Inflammatory macrophage treated with lipopolysaccharide for 4 hours (primary cell): ENCODE measurements at places on chromosomes 12 and 14.

DNA sequence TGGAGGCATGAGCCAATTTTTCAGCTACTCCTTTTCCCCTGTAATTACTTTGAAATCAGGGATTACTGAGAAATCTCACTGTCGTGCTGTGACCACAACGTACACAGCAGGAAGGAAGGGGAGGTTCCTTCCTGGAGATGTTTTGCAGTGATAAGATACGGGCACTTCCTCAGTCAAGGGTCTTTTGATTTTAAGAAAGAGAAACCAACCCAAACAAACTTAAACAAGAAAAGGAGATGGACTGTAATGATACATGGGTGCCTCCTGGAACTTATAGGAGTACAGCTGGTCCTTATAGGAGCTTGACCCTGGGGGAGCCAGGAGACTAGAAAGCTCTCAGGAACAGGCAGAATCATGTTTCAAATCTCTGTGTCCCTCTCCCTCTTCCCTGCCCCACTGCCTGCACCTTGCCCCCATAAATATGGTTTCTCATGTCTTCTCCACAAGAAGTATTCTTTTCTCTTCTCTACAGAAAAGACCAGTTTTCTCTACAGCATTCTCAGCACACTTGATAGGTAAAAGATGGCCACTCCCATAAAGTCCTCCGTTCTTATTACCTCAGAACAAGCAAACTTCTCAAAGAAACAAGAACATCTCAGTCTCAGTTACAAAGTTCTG is 281.1 kb upstream of the AMIGO2 start:
- peak; percentile 48 for DNase-seq

DNA sequence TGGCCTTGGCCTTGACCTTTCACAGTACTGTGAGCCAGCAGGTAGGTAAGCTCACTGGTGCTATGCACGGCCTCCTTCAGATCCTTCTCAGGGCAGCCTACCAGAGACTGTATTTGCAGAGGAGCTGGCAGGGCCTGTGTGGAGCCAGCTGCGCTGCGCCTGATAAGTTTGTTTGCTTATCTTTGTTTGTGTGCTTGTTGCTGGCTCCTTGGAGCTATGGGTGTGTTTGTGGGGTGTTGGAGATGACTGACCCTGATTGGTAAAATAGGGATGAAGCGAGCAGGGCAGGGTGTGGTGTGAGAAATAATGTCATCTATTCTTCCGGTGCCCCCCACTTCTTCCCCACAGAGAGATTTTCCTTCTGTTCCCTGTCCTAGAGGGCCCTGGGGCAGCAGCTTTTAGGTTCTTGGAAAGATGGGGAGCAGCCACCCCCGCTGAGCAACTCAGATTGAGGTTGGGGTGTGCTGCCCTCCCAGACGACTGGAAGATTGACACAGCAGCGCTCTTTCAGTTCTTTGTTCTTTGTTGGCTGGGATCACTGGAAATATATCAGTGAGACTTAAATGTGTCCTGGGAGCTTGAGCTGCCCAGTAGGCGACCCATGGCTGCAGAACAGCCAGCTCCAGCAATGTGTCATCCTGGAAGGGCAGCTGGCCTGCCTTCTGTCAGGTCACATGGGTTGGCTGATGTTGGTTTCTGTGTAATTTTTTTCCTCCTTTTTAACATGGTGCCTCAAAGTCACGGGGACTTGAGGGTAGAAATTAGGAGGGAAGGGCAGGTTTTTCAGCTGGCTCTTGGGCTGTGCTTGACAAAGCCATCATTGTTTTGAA is 19.6 kb downstream of the MLXIP start:
- DNase-seq = peak; percentile 71

DNA sequence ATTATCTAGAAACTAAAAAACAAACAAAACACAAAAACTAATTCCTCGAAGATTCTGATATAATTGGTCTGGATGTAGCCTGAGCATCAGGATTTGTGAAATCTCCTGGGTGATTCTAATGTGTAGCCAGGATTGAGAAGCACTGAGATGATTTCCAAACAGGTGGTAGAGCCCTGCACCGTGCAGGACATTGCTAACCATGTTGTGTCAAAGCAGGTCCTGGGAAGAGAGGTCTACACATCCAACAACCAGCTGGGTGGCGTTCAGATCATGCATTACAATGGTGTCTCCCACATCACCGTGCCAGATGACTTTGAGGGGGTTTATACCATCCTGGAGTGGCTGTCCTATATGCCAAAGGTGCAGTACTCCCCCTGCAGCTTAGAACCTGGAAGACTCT is 56.3 kb downstream of the FOXN4 start:
- no peak for DNase-seq

- no peak for DNase-seq
These were observed 105.8 kb downstream of the MNAT1 start for GRCh38 chr14:60840313-60840712.

GRCh38 chr14:47596860-47597259 is 78.5 kb downstream of the MDGA2 start:
- no peak for DNase-seq

DNA sequence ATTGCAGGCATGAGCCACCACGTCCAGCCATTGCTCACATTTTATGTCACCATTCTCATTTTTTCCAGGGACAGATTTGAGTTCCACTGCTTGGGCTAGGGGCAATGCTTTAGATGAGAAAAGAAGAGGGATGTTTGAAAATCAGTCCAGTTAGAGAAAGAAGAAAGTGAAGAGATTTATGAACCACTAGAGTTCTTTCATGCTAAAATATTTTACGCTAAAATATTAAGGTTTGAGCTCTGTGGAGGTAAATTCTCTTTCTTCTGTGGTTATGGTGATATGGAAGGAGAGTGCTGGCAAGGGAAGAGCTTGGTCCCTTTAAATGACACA is 21.5 kb downstream of the CFL2 start:
- no peak for DNase-seq

DNA sequence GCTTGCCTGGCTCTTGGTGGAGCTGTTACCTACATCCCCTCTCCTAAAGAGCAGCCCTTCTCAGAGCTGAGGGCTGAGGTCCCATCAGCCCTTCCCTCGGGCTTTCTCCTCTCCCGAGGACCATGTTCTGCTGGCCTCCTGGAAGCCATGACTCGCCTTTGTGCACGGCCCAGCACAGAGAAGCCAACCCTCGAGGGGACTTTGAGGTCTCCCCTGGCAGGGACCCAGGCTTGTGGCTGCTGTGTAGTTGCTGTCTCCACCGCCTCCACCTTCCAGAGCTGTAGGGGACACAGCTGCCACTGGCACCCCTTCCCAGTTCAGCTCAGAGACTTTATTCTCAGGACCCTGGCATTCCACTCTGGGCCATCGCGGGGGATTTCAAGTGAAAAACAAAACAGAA is 22.9 kb upstream of the CCND2 start:
- DNase-seq = no peak

DNA sequence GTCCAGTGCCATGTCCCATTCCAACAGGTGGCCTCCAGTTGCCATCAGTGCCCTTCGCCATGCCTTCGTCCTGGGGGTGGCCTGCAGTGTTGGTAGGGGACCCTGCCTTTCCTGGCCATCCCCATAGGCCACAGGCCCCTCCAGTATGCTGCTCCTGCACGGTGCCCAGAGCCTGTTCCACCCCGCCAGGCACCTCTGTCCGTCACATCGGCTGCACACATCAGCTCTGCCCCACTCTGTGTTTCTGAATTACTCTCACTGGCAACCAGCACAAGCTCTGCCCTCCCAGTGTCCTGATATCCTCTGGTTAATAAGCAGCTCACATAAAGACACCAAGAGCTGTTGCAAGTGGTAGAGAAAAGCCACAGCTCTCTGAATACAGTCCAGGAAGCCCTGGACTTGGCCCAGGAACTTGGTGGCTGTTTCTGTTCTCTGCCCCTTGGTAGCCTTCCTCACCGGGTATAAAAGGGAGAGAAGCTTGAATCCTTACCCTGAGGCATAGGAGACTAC is 31.3 kb upstream of the ATP2A2 start:
- DNase-seq = no peak

- no peak for DNase-seq
These were observed 1.5 kb upstream of the TSPAN8 start for GRCh38 chr12:71159264-71159663.

DNA sequence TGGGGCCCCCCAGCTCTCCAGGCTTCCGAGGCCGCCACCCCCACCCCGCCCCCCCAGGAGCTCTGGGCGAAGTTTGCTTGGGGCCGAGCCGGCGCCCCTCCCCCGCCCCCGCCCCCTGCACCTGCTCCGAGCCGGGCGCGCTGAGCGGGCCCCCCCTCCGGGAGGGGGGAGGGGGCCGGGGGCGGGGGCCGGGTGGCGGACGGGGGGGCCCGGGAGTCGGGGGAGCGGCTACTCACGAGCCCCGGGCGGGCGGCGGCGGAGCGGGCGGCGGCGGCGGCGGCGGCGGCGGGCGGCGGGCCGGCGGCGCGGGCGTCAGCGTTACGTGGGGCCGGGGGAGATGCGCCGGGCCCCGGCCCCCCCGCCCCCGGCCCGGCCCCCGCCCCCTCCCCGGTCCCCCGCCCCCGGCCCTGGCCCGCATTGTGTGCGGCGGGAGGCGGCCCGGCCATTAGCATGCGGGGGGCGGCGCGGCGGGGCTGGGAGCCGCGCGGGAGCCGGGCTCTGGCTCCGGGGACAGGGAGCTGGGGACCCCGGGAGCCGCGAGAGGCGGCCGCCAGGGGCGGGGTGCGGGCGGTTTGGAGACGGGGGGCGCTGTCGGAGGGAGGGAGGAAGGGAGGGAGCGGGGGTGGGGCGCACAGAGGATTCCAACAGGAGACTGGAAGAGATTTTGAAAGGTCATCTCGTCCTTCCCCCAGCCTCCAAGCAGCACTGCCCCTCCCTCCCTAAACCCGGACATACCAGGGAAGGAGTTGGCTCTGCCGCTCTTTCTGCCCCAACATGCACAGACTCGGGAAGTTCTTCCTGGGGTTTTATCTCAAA is at the start of gene ZNF219:
Gene ZNF219 (minus strand): TSS at position 580 of the 816 bp plus-strand sequence. CDS start 5,064 bp downstream, outside the sequence.
- DNase-seq = peak; percentile 17

- DNase-seq = peak; percentile 2
These were observed 822.3 kb downstream of the LRFN5 start for GRCh38 chr14:42428996-42429395.

- DNase-seq = peak; percentile 79
These were observed 26.0 kb upstream of the PTGR2 start for GRCh38 chr14:73825551-73826188.

DNA sequence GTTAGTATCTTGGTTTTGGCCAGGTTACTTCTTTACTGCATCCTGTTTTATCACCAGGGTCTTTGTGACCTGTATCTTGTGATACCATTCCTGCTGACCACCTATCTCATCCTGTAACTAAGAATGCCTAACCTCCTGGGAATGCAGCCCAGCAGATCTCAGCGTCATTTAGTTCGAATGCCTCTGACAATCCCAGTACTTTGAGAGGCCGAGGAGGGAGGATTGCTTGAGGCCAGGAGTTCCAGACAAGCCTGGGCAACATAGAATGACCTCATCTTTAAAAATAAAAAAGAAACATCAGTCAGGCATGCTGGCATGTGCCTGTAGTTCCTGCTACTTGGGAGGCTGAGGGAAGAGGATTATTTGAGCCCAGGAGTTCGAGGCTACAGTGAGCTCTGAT is 206.5 kb downstream of the SUDS3 start:
- DNase-seq = no peak

- DNase-seq = no peak
These were observed 17.8 kb upstream of the HHIPL1 start for GRCh38 chr14:99627100-99627499.

- DNase-seq = peak; percentile 57
These were observed 57.3 kb downstream of the GALNT16 start for GRCh38 chr14:69317102-69317755.

DNA sequence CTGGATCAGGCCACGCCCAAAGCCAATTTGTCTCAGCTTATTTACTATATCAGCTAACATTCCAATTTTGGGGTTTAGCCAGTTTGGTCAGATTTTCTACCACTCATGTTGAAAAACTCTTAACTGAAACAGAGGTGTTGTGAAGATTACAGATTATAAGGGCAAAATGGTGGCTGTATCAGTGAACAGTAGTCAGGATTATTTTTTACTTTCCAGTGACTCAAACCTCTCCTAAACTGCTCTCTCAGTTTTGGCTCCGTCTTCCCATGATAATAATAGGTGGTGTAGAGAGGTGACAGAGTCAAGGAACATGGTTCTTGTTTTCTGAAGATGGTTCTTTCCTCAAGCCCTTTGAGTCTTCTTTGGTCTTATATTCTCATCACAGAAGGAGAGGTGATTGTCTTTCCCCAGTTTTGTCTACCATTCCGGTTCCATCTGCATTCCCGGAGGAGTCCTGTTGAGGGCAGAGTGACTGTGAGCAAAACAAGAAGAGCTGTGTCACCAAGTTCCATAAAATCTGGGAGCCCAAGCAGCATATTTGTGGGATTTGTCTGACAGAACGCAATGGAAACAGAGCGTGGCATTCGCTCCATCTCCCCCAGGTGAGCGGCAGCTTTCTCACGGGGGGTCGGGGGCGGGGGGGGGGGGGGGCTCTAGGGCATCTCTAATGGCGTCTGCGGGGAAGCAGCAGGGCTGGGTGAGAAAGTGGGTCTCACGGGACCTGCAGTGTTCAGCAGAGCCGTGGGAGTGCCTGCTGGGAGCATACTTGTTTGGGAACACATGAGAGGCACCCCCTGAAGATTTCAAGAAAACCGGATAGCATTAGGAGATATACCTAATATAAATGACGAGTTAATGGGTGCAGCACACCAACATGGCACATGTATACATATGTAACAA is 59.1 kb downstream of the TBC1D30 start:
- no peak for DNase-seq

GRCh38 chr12:66503746-66504145 is 175.1 kb downstream of the GRIP1 start:
- DNase-seq = no peak

DNA sequence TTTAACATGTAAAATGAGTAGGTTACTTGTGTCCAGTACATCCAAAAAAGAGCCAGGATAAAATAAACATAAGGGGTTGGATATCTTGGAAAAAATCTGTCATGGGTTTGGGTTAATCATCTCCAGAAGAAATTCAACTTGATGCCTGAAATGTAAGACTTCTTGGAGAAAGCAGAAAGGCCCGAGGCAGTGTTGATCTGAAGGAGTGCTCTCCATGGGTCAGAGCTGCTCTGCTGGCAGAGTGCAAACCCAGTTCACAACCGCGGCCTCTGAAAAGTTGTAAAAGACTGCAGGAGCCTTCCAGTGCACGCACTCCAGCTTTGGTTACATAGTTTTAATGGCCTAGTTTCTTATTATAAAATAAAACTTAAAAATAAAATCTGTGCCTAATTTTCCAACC is 97.3 kb upstream of the ALX1 start:
- DNase-seq = no peak

DNA sequence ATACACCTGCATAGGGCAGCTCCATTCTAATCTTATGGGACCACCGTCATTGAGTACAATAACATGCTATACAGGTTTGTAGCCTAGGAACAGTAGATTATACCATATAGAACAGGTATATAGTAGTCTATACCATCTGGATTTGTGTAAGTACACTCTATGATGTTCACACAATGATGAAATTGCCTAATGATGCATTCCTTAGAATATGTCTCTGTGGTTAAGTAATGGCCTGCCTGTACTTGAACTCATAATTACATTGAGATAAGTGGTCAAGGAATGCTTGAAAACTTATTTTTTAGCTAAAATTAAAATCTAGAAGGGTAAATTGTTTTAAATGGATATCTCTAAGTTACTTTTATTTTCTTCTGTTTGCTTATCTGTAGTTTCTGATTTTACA is 152.7 kb downstream of the SRGAP1 start:
- no peak for DNase-seq

- no peak for DNase-seq
These were observed 1.4 kb downstream of the BCL11B start for GRCh38 chr14:99270458-99271220.

GRCh38 chr12:94644141-94644979 is 6.0 kb downstream of the TMCC3 start:
- DNase-seq = peak; percentile 93

- DNase-seq = no peak
These were observed 39.8 kb upstream of the NUAK1 start for GRCh38 chr12:106178562-106178961.
